ENCODE measurements at places on chromosomes 12 and 14.

- no peak for DNase-seq
Measured at GRCh38 chr12:122013791-122014590, 7.7 kb upstream of the BCL7A start.

DNA sequence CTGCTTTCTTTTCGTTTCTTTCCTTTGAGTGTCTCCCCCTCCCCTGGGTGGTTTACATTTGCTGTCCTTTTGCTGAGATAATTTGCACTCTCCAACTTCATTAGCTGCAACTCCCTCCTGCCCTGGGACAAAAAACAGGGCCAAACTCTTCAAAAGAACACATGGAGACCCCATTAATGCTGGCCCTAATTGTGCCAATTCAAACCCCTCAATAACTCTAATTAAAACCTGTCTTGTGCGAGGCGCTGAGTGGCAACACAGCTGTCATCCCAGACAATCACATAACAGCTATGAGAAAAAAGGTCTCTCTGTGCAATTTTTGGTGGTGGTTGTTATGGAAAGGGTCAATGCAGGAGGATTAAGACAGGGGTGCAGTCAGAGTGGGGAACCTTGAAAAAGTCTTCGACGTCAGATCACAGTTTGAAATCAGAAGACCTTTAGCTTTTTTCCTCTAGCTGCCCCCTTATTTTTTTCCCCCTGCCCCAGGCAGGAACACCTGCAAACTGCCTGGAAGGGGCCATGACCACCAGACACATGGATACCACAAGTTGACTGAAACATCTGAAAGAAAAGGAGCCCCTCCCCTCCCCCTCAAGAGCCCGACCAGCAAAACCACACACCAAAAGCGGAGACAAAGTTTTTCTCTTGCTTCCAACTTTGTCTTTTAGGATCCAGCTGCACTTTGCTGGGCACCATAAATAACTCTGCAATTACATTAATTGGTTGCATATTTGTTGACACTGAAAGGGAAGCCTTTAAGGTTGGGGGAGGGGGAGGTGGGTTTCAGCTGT, 26.5 kb upstream of the SMOC1 start:
- no peak for DNase-seq

GRCh38 chr14:30990770-30991169, 34.7 kb upstream of the AP4S1 start:
- no peak for DNase-seq

DNA sequence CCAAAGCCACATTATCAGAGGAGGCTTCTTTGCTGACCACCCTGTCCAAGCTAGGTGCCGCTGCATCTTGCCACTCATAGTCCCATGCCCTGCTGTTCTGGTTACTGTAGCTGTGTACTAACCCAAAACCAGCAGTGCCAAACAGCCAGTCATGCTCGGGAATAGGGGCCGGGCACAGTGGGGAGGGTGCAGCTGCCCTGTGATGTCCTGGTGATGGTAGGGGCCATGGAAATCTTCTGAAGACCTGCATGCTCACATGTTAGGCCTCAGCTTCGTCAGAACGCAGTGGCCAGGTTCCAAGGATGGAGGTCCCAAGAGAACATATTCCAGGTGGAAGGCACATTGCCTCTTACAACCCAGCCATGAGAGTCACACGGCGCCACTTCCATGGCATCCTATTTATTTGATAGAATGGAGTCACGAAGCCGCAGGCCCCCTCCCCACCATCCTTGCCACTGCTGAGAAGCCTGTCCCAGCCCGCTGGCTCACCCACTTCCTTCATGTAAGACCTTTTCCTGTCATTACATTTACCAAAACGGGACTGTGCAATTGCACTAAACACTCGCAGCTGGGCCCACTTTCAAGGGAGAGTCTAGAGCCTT, 48.5 kb downstream of the FAM222A start:
- peak; percentile 25 for DNase-seq

DNA sequence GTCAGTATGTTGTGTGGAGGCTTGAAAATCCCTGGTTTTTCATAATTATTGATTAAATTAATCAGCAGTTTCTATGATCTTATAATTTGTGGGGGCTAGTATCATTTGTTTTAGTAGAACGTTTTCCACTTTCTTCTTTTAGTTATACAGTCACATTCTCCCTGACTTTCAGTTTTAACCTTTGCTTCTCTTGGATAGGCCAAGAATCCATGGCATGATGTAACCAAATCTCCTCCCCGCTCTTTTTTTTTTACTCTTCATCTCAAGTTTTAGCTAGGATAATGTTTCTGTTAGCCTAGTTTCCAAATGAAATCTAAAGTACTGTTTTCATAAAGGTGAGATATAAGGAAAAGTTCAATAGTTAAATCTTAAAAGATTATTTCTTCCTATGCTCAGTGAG, 106.5 kb downstream of the TMEM117 start:
- DNase-seq = no peak

GRCh38 chr12:14951851-14952250, 9.6 kb downstream of the ARHGDIB start:
- no peak for DNase-seq

- DNase-seq = no peak
Measured at GRCh38 chr12:27013611-27014084, 536 bp downstream of the TM7SF3 start.

GRCh38 chr12:111204788-111205241, 164.1 kb downstream of the PHETA1 start:
- no peak for DNase-seq

GRCh38 chr12:47433876-47434275, 272.0 kb downstream of the RPAP3 start:
- no peak for DNase-seq

DNA sequence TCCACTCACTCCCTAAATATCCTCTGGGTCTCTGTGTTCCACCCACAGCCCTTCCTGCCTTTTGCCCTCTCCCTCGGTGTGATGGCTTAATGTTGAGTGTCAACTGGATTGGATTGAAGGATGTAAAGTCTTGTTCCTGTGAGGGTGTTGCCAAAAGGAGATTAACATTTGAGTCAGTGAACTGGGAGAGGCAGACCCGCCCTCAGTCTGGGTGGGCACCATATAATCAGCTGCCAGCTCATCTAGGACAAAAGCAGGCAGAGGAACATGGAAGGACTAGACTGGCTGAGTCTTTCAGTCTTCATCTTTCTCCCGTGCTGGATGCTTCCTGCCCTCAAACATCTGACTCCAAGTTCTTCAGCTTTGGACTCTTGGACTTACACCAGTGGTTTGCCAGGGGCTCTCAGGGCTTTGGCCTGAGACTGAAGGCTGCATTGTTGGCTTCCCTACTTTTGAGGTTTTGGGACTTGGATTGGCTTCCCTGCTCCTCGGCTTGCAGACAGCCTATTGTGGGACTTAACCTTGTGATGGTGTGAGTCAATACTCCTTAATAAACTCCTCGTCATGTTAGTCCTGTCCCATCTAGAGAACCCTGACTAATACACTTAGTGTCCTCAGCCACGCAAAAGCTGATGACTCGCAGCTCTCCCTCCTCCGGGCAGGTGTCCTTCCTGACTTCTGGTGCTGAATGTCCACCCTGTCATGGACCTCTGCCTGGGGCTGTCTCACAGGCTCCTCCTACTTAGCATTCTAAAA, 5.9 kb downstream of the DGLUCY start:
- DNase-seq = peak; percentile 33

- DNase-seq = no peak
Measured at GRCh38 chr14:90519262-90519920, 122.6 kb downstream of the CALM1 start.

DNA sequence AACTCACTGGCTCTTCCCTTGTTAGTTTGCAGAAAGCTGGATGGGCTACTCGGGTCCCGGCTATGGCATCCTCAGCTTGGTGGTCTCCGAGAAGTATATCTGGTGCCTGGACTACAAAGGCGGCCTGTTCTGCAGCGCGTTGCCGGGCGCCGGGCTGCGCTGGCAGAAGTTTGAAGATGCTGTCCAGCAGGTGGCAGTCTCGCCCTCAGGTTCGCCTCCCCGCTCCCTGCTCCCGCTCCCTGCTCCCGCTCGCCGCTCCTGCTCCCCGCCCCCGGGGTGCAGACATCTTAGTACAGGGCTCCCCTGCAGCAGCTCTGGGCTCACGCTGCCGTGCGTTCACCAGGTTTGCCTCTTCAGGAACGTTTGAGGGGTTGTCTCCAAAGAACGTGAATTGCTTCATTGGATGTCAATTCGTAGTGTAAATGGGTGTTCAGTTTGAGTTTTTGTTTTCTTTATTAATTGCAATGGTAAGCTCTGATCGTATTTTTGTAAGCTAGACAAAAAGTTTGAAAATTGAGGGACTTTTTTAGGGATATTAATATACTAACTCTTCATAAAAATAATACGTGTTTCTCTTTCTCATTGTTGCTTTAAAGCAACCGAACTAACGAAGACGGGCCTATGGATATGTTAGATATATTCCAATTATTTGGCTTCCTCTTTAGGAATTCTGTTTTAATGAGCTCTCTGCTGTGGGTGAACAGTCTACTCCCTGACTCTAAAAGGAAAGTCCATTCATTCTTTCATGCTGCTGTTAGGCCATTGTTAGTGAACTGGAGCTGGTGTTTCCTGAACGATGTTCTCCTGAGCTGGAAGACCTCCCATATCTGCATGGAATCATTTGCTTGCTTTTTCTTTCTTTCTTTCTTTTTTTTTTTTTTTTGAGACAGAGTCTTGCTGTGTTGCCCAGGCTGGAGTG, 71.3 kb downstream of the ANKRD9 start:
- DNase-seq = peak; percentile 96

All from stomach (tissue), 19 donors.